ENCODE measurements at places on chromosomes 11 and 22.

GRCh38 chr11:101008961-101009689 is 120.5 kb downstream of the PGR start:
- H3K4me3 ChIP-seq = no peak overlapping the region
- H3K27me3 ChIP-seq = no peaks in the 10 kb centered on the region
- H3K27ac ChIP-seq = no peak overlapping the region
- no peaks in the 10 kb centered on the region for H3K36me3 ChIP-seq
- no peak for DNase-seq

GRCh38 chr11:66082946-66083698 is 13.1 kb downstream of the PACS1 start:
- H3K27ac ChIP-seq = peak overlapping the region; percentile 21
- DNase-seq = no peak
- H3K4me3 ChIP-seq = no peak overlapping the region

DNA sequence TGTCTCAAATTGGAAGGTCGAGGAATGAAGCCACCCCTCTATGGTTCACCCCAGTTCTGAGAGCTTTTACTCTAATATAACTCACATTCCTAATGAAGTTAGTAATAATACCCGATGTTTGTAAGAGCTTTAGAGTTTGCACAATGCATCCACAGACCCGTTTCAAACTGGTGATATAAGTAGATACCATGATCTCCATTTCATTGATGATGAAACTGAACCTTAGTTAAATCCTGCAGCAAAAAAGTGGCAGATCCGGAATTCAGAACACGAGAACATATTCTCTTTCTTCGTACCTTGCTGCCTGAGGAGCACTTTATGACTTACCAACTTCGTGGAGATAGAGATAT is 757 bp upstream of the RBFOX2 start:
- H3K4me3 ChIP-seq = peak overlapping the region; percentile 90
- DNase-seq = no peak
- no peaks in the 10 kb centered on the region for H3K27me3 ChIP-seq
- H3K27ac ChIP-seq = peak overlapping the region; percentile 92
- peaks cover 33% of the 10 kb centered on the region for H3K4me1 ChIP-seq
- H3K36me3 ChIP-seq = no peaks in the 10 kb centered on the region

DNA sequence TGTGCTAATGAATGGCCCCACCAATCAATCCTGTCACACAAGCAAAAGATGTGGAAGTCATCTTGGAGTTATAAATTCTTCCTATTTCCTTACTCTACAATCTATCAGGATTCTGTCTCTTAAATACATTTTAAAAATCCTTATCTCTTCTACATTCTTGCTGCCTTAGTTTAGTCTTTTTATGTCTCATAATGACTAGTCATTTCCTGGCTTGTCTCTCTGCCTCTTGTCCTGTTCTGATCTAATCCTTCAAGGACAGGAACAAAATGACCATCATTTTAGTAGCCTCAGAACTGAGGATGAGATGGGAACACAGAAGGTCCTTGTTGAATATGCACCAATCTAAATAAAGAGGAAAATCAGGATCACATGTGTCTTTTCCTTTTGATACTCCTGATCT is 56.6 kb upstream of the LIN7C start:
- no peaks in the 10 kb centered on the region for H3K4me1 ChIP-seq
- H3K4me3 ChIP-seq = no peak overlapping the region
- no peaks in the 10 kb centered on the region for H3K27me3 ChIP-seq
- no peaks in the 10 kb centered on the region for H3K36me3 ChIP-seq
- no peak overlapping the region for H3K27ac ChIP-seq
- DNase-seq = no peak

- no peak for DNase-seq
- H3K4me1 ChIP-seq = peaks cover 40% of the 10 kb centered on the region
- H3K4me3 ChIP-seq = no peak overlapping the region
- peak overlapping the region; percentile 31 for H3K27ac ChIP-seq
- no peaks in the 10 kb centered on the region for H3K27me3 ChIP-seq
Observed at GRCh38 chr11:3684129-3684818, 13.1 kb upstream of the CHRNA10 start.

DNA sequence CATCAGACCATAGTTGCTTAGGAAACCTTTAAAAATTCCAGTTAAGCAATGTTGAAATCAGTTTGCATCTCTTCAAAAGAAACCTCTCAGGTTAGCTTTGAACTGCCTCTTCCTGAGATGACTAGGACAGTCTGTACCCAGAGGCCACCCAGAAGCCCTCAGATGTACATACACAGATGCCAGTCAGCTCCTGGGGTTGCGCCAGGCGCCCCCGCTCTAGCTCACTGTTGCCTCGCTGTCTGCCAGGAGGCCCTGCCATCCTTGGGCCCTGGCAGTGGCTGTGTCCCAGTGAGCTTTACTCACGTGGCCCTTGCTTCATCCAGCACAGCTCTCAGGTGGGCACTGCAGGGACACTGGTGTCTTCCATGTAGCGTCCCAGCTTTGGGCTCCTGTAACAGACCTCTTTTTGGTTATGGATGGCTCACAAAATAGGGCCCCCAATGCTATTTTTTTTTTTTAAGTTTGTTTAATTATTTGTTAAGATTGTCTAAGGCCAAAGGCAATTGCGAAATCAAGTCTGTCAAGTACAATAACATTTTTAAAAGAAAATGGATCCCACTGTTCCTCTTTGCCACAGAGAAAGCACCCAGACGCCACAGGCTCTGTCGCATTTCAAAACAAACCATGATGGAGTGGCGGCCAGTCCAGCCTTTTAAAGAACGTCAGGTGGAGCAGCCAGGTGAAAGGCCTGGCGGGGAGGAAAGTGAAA is 73.4 kb downstream of the NCAPD3 start:
- no peak overlapping the region for H3K4me3 ChIP-seq
- peaks cover 57% of the 10 kb centered on the region for H3K36me3 ChIP-seq
- H3K4me1 ChIP-seq = no peaks in the 10 kb centered on the region
- H3K27me3 ChIP-seq = no peaks in the 10 kb centered on the region

DNA sequence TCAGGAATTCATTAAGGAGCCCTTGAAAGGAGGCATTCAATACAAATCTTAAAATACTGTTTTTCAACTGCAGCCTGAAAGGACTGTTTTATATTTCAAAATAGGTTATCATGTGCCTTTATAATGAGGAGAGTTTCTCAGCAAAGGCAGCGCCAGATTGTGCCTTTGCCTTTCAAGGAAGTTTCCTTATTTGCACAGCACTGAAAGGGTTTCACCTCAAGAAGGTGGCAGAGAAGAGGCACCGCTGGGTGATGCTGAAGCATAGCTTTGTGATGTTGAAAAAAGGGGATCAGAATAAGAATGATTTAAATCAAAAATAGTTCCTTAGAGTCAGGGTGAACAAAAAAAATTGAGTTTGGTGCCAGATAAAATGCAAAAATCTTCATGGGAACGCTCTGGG is 601.0 kb upstream of the KIRREL3 start:
- no peak overlapping the region for H3K27ac ChIP-seq
- no peaks in the 10 kb centered on the region for H3K4me1 ChIP-seq
- no peaks in the 10 kb centered on the region for H3K27me3 ChIP-seq
- H3K36me3 ChIP-seq = no peaks in the 10 kb centered on the region

DNA sequence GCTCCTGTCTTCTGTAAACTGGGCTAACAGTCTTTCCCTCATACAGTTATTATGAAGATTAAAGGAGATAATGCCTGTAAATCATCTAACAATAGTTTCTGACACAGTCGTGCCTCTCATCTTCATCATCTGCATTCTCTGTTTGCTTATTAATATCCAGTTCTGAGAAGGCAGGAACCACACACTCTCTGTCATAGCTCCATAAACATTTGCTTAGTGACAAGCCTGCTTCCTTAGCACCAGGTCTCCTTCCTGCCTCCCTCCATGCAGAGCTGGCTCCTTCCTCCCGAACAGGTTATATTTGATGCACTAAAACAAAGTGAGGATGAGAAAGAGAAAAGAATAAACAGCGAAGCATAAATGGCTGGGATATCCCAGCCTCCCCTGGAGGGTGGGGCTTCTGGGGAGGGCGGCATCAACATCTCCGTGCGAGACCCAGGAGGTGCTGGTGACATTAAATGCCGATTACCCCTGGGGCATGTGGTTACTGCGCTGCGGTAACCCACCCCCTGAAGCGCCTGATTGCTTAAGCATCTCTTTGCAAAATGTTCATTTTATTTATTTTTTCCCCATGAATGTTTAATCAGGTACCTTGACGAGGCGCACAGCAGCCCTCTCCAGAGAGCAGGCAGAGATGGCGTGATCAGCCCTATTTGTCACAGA is 404.9 kb downstream of the NXPE2 start:
- DNase-seq = no peak
- no peaks in the 10 kb centered on the region for H3K36me3 ChIP-seq
- H3K27me3 ChIP-seq = peaks cover 59% of the 10 kb centered on the region
- no peak overlapping the region for H3K27ac ChIP-seq
- no peak overlapping the region for H3K4me3 ChIP-seq

DNA sequence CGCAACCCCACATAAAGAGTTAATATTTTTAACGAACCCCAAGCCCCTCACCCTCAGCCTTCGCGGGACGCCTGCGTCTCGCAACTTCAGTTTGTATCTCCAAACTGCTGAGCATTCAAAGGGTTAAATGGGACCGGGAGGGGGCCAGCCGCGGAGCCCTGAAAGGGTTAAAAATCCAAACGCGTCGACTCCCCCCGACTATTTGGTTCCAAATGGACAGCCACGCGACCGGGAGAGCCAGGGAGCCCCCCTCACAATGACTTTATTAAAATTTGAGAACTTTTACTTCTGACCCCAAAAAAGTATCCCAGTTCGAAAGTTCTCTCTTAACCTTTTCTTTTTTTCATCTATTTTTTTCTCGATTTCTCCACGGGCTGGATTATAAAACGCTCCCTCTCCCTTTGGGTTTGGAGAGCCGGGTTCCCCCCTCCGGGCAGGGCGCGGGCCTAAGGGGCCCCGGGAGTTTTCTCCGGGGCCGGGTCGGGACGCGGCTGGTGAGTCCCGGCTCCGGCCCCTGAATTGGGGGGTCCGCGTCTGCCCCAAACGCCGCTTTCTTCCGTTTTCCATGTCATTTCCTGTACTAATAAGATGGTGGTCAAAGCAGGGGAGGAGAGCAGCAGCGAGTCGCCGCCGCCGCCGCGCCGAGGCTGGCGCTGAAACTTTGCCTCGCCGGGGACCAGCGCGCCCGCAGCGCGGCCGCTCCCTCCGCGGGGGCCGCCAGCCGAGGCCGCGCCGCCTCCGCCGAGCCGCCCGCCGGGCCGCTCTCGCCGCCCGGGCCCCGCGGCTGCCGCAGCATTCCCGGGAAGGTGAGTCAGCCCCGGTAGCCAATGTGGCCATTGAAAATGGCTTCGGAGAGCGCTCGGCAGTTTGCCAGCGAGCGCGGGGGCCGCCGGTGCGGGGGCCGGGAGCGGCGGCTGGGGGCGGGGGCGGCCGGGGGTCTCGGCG is at the start of gene PRDM11:
Gene PRDM11 (plus strand): TSS at position 568 of the 945 bp plus-strand sequence. CDS start 35,128 bp downstream, outside the sequence.
- no peaks in the 10 kb centered on the region for H3K27me3 ChIP-seq
- peak within 1 kb of the TSS; percentile 99 for H3K27ac ChIP-seq
- no peaks in the 10 kb centered on the region for H3K36me3 ChIP-seq

DNA sequence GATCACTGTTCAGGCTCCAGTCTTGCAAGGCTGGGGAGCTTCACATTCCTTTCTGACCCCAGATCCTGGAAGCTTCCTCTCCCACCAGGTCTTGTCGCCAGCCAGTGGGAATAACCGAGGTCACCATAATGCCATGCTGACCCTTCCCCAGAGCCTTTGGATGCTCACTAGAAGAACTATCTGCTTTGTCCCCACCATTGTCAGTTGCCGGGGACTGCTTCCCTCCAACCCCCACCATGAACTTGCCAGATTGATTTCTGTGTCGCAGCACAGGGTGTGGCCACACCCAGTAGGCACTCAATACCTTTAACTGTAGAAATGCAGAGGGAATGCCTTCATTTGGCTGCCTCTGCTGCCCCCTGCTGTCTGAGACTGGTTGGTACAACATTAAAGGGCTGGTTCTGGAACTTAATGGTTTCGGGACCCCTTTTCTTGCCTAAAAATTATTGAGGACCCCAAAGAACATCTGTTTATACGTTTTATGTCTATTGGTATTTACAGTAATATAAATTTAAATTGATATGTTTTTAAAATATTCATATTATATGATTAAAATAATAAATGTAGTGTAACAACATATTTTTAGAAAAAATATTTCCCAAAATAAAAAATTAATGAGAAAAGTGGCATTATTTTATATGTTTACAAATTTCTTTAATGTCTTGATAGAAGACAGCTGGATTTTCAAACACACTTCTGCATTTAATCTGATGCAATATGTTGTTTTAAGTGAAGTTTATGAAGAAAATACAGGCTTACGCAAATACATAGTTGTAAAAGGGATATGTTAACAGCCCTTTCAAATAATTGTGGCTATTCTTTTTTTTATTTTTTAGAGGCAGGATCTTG is 6.7 kb upstream of the GDPD5 start:
- peaks cover 16% of the 10 kb centered on the region for H3K4me1 ChIP-seq
- H3K27ac ChIP-seq = no peak overlapping the region
- DNase-seq = peak; percentile 55
- H3K27me3 ChIP-seq = no peaks in the 10 kb centered on the region
- no peaks in the 10 kb centered on the region for H3K36me3 ChIP-seq

- peaks cover 100% of the 10 kb centered on the region for H3K27me3 ChIP-seq
- H3K27ac ChIP-seq = no peak overlapping the region
- H3K4me3 ChIP-seq = no peak overlapping the region
- no peaks in the 10 kb centered on the region for H3K36me3 ChIP-seq
Observed at GRCh38 chr11:31823644-31824331, 12.7 kb upstream of the PAX6 start.

GRCh38 chr11:762421-763072 is 14.7 kb downstream of the GATD1 start:
- peaks cover 87% of the 10 kb centered on the region for H3K36me3 ChIP-seq
- H3K4me3 ChIP-seq = no peak overlapping the region
- no peaks in the 10 kb centered on the region for H3K27me3 ChIP-seq
- H3K4me1 ChIP-seq = no peaks in the 10 kb centered on the region
- no peak overlapping the region for H3K27ac ChIP-seq
- no peak for DNase-seq

DNA sequence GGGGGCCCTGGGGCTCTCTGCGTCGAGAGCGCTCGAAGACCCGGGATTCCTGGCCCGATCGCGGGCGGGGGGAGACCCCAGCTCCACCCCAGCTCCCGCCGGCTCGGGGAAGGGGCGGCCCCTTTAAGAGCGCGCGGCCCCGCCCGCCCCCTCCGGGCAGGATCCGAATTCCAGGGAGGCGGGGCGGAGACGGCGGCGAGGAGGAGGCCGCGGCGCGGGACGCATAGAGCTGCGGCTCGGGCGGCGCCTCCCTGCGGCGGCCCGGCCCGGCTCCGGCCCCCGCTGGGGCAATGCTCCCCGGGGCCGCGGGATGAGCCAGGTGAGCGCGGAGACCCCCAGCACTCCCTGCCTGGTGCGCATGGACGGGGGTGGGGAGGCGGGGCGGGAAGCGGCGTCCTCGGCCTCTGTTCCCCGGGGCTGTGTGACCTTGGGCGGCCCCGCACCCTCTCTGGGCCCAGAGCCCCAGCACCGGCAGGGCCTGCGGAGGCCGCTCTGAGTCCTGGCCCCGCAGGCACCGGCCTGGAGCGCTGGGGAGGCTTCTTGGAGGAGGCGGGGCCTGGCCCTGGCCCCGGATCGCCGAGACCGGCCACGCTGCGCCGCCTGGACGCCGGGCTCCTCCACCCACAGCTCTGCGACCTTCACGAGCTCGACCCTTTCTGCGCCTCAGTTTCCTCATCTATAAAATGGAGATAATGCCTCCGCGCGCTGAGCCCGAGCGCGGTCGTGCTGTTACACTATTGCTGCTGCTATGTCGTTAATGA is 565 bp downstream of the GAS2L1 start:
- H3K27ac ChIP-seq = peak overlapping the region; percentile 97
- H3K4me3 ChIP-seq = peak overlapping the region; percentile 94
- no peaks in the 10 kb centered on the region for H3K27me3 ChIP-seq
- peak; percentile 88 for DNase-seq
- H3K4me1 ChIP-seq = peaks cover 76% of the 10 kb centered on the region
